ENCODE measurements at places on chromosomes 1 and 21.
A peak's percentile ranks its signal among the peaks of the same experiment; 100 is the strongest.

DNA sequence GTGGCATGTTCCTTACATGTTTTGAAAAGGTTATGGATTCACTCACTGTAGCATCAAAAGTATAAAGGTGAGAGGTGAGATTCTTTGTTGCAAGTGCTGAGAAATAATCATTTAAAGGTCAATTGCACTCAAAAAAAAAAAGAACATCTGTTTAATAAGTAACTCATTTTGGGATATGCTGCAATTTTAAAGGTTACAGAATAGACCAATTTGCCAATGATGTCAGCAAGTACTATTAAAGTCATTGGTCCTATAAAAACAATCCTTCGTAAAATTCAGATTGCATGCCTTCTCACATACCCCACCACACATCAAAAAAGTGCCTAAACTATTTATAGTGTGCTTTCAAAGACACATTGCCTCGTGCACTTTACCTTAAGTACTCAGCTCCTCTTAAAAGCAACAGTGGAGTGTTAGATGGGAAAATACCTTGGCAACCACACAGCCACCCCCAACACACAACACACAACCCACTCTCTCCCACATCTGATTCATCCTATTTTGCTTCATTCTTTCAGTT lies 218.2 kb upstream of the ADGRL2 start:
- no peak for DNase-seq

DNA sequence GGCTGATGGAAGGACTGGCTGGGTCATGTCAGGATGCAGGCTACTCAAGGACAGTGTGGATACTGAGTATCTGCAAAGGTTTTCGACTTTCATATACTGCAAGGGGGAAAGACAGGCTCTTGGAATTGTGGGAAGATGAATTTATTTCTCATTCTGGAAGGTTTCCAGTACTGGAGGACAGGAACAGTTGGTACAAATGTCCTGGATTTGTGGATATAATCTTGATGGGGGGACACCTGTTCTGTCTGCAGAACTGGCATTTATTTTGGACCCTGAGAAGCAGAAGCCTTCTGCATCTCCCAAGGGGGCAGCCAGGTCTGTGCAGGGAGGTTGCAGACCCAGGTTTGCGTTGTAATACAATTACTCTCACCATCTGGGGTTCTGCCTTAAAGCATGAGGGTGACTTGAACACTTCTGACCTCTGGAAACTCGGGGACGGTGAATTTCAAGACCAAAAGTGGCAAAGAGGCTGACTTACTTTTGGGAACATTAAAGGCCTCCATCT lies 65.8 kb downstream of the NOS1AP start:
- DNase-seq: no peak

- peak; percentile 63 for DNase-seq
Observed at GRCh38 chr1:180228648-180229482, 1.2 kb upstream of the LHX4 start.

- DNase-seq: no peak
Observed at GRCh38 chr21:39224930-39225329, 41.7 kb upstream of the PSMG1 start.

GRCh38 chr21:29523646-29524045 lies 224.9 kb downstream of the BACH1 start:
- DNase-seq: no peak

GRCh38 chr1:201486187-201486586 lies 17.2 kb upstream of the PHLDA3 start:
- DNase-seq: no peak

DNA sequence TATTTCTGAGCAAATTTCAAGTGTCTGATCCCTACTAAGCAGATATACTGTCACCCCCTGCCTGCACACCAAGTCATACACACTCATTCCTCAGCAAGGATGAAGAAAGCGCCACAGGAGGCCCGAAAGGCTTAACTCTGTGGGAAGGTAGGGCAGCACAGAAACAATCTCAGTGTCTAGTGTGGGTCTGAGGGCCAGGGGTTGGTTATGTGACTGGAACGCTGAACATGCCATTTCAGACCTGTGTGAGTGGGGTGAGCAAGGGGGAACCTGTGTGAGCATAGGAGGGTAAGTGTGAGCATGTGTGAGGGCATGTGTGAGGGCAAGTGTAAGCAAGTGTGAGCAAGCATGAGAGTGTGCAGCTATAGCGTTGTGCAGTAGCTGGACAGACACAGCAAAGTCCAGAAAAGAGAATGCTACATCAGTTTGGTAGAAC lies 6.2 kb downstream of the ITPKB start:
- DNase-seq: no peak

DNA sequence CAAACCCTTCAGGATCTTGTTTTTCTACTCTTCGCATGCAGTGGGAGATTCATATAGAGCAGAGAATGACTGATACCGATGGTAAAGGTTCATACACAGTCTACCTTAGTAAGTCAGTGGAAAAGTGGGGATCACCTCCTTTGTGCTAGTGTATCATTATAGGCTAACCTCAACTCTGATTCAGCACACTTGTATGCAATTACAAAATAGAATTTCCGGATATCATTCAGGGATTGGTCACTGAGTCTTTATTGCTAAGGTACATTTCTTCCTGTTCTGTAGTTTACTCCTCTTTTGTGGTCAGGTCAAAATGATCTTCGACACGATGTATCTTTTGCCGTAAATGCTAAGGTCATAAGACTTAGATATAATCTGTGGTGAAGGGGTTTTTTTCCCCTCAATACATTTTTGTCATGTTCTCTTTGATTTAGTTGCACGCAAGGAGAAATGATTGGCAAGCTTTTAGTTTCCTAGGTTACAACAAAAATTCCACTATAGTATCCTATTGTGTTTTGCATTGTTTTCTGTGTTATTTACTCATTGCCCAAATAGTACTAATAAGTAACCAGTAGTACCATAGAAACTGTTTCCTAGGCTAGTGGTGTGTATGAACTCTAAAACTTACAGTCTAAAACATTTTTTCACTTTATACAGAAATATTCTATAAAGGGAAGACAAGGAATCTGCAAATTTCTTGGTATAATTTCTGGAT lies 35.7 kb upstream of the PLA2G4A start:
- DNase-seq: no peak

DNA sequence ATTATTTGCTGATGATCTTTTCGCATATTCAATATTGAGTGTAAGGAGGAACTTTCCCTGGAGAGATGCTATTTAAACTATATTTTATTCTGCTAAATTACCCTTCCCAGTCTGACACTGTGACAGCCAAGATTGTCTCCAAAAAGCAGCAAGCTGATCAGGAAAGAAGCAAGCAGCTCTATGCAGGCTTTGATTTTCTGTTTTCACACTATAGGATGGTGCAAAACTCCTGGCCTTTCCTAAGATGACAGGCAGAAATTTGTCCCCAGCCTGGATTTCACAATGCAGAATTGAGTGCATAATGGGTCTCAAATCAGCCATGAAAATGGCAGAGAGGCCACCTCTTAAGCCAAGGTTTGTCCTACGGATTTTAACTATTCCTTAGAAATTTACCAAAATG lies 1.1 kb downstream of the SGIP1 start:
- no peak for DNase-seq

GRCh38 chr21:39055167-39055767 lies 128.0 kb downstream of the PSMG1 start:
- no peak for DNase-seq

DNA sequence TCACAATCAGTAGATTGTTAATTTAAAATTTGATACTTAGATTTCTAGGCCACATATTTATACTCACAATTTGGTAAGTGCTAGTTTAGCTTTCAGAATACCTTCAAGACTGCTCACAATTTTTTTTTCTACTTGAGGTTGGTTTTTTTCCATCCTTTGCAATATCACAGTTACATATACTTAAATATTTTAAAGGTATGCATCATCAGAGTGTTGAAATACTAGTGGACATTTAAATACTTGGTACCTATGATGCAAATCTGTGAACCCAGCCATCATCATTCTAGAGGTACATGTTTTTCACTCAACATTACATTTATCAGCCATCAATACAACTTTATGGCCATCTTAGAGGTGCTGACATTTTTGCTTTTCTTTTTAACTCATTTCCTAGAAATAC lies 6.2 kb upstream of the LRRC40 start:
- DNase-seq: no peak

DNA sequence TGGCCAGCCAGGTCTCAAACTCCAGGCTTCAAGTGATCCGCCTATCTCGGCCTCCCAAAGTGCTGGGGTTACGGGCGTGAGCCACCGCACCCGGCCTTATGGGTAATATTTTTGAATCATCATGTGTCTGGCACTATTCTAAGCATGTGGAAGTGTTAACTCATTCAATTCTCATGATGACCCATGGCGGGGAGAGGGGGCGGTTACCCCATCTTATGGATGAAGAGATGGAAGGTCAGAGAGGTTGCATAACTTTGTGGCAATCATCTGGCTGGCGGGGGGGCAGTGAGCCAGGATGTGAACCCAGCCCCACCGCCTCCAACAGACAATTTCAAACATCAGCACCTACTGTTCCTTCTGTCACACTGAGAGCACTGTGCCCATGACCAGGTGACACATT lies 11.5 kb upstream of the TAS1R2 start:
- DNase-seq: no peak

- peak; percentile 37 for DNase-seq
Observed at GRCh38 chr21:39313042-39313570, 326 bp downstream of the BRWD1 start.

- no peak for DNase-seq
Observed at GRCh38 chr1:100250264-100250663, 630 bp upstream of the DBT start.

DNA sequence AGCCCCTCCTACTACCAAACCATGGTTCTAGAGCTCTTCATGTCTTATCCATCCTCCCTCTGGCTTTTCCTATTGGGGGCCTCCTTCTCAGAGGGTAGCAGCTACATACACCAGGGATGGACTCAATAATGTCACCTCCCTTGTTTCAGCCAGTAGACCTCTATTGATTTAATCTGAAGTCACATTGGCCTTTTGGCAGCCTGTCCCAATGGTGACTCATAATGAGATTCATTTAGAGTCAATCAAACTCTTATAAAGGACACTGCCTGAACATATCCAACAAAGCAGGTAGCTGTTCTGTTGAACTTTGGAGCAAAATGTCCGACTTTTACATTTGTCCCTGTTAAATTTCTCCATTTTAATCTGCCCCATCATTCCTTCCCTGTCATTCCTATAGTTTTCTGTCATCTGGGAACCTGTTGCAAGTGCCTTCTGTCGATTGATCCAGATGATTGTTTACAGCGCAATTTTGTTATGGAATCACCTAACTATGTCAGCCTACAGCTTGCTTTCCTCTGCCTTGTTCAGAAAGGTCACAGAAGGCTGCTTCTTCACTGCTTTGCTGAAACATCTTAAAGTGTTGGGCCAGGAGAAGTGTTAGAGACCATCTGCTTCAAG lies 105.9 kb downstream of the ETS2 start:
- no peak for DNase-seq

DNA sequence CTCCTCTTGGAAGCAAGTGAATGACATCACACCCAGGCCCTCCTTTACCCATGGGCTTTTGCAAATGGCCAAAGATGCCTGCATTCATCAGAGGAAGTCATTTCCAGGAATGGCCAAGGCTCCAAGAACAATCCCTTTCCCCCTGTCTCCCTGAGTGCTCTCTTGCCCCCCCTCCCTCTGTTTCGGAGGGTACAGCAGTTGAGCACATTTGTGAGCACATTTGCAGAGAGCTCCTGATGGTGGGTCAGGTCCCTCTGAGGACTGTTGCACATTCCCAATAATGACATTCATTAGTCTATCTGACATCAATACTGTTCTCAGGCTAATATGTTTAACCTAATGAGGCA lies 113.4 kb downstream of the MATN1 start:
- no peak for DNase-seq

GRCh38 chr1:183148599-183148998 lies 37.5 kb upstream of the LAMC2 start:
- no peak for DNase-seq

GRCh38 chr1:29444081-29444715 lies 207.9 kb downstream of the PTPRU start:
- DNase-seq: no peak

- DNase-seq: no peak
Observed at GRCh38 chr1:216805233-216805632, 82.0 kb upstream of the ESRRG start.

DNA sequence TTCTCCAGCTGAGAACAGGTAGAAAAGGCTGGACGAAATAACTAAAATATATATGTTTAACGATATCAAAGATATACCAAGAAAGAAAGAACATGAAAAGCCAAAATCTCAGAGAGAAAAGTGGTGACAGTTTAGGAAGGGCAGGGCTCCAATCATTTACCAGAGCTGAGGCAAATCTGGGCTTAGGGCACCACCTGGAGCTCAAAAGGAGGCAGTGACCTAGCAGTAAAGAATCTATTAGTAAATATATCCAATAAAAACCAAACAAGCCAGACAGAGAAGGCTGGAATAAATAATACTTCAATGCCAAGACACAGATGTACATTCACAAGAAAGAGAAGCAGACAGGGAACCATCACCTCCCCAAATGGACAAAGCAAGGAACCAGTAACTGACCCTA lies 43.5 kb downstream of the CHIA start:
- peak; percentile 67 for DNase-seq

DNA sequence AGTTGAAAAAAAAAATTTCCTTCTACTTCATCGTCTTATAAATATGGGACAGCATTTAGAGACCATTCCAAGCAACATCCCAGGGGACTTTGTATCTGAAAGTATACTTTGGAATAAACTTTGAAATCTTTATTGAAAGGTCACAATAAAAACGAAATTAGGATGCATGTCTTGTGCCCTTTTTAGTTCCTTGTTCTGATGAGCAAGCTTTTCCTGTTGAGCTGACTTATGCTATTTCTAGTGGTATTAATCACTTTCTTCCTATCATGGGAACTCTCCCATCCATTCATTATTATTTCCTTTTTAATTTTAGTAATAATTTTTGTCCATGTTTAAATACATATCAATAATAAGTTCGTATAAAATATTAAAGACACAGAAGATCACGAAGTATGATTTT lies 4.0 kb upstream of the GBP2 start:
- no peak for DNase-seq

GRCh38 chr1:19313961-19314882 lies 2.1 kb downstream of the SLC66A1 start:
- no peak for DNase-seq

- no peak for DNase-seq
Observed at GRCh38 chr1:185442050-185442449, 125.0 kb upstream of the IVNS1ABP start.

DNA sequence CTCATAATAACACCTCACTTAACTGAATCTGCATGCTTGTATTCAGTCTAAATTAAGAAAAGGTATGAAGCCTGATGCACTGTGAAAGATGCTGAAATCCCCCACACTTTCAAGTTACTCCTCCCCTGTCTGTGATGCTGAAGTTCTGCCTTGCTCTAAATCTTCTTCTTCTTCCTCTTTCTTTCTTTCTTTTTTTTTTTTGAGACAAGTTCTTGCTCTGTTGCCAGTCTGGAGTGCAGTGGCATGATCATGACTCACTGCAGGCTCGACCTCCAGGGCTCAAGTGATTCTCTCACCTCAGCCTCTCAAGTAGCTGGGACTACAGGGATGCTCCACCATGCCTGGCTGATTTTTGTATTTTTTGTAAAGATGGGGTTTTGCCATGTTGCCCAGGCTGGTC lies 231.0 kb upstream of the B3GALT2 start:
- DNase-seq: no peak
